Epithelial cell of proximal tubule (primary cell): ENCODE measurements at places on chromosomes 3 and 15. TPM values are rescaled to one million over a fixed set of nuclear protein-coding genes. Genes with fewer than 3 reads are reported as not detected.

ZIC4 gene
- total RNA-seq, result not detected in 2 replicates

ZSCAN29 gene
- 15.6 and 29.1 TPM in 2 replicates for total RNA-seq

DZIP1L gene
- total RNA-seq, result 5.9 and 9.7 TPM in 2 replicates

ATP11B gene
- 22.7 and 30.0 TPM in 2 replicates for total RNA-seq

GRCh38 chr3:102223132-102223531, 211.7 kb upstream of the ZPLD1 start:
- no peak for DNase-seq

GRCh38 chr15:60961541-60962485, 267.3 kb downstream of the RORA start:
- DNase-seq, result no peak

DNA sequence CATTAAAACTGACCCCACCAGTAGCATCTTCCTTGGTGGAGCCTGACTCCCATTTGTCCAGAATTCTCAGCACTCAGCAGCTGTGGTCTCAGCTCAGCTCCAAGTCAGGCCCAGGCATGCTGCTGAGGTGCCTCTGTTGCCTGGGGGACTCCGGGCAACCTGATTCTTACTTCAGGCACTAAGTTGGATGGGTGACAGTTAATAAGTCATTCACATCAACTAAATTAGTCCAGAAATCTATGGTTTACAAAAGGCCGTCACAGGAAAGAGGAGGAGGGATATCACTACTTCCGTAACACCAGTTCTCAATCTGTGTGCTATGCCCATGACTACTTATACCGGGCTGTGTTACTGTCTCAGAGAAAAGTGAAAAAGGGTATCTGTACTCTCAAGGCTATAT, 310.2 kb downstream of the SATB1 start:
- DNase-seq, result no peak

- no peak for DNase-seq
These were observed 17.9 kb downstream of the TFRC start for GRCh38 chr3:196063971-196064370.

GRCh38 chr15:66097151-66098021, 156.2 kb downstream of the MEGF11 start:
- no peak for DNase-seq

- no peak for DNase-seq
These were observed 11.1 kb upstream of the EIF4A2 start for GRCh38 chr3:186772281-186772694.

- no peak for DNase-seq
These were observed 192.5 kb downstream of the WNT5A start for GRCh38 chr3:55294557-55294956.

GRCh38 chr3:188108703-188109412, 45.1 kb upstream of the LPP start:
- DNase-seq, result no peak

GRCh38 chr15:22961762-22962161, 18.4 kb downstream of the CYFIP1 start:
- no peak for DNase-seq

GRCh38 chr15:81530271-81530691, 156.3 kb upstream of the TMC3 start:
- no peak for DNase-seq

DNA sequence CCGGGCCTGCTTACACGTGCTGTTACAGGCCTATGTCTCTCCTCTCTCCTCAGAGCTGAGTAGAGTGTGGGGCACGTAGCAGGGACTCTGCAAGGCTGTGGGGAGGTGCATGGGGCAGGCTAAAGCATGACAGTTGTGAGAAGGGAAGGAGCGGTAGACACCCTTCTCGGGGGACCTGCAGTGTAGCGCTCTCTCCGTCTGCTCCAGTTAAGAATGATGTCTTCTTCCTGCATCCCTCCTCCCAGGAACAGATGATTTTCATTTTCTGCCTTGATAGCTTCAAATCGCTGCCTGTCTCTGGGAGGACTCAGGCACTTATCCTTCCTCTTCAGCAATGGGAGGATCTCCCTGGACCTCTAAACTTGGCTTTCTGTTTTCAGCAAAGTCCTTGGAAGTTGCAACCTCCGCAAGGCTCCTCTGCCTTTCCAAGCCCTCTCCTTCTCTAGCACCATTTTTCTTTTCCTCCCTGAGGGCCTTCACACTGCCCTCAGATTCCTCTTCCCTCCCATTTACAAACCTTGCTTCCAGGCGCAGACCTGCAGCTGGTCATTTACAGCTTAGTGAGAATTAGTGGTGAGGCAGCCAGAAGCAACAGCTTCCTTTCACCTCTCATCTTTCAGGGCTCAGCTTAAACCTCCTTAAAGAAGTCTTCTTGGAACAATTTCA, 23.4 kb upstream of the TLE3 start:
- DNase-seq, result no peak

DNA sequence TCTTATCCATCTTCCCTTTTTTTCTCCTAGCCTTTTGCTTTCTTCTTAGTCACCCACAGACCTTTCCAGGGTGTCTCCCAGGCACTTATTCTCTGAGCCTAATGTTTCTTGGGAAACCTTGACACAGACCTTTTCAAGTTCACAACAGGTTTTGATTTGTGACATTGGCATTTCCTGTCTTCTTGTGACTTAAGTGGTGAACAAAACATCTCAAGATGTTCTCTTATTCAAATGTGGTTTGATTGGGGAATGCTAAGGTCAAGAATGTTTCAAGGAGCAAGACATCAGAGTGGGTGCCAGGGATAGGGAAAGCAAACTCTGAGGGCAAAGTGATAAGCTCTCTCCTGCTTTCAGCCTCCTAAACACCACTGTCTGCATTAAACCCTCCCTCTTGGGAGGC, 68.2 kb upstream of the GSK3B start:
- no peak for DNase-seq

DNA sequence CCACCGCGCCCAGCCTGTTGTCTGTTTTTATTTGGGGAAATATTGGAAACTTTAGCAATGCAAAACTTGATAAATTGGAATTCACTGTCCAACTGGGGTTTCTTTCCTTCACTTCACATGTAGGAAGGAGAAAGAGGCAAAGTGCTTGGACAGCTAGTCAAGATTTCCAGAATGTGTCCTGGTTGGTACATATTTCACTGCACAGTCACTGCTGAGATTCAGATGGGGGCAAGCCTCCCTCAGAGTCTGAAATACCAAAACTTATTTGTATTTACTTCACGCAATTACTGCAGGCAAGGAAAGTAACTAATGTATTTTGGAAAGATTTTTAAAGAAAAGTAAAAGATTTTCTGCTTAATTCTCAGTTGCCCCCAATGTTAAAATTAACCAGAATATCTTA, 21.0 kb downstream of the LRRC31 start:
- DNase-seq, result no peak

DNA sequence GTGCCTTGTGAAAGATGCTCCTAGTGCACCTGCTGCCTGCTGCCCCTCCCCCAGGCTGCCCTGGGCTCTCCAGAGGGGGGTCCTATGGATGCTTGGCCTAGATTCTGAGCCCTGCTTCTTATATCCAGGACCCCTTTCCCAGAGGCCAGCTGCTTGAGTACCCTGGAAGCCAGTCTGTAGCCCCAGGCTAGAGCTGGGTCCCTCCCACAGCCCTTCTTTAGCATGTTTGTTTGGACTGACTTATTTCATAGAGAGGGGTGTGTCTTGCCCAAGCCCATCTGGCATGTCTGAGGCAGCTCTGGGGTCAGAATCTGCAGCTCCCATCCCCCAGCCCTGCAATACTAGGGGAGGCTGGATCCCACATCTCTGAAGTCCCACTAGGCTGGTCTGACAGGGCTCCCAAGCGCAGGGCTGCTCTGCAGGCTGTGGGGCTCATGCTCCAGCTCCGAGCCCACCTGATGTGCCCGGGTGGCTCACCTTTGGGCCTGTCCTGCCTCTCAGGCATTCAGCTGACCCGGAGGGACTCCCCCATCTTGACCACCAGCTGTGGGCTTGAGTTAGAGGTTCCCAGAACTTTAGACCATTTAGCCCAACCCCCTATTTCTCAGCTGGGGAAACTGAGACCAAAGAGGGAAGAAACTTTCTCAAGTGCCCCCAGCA, 3.1 kb downstream of the CHRNB4 start:
- no peak for DNase-seq

DNA sequence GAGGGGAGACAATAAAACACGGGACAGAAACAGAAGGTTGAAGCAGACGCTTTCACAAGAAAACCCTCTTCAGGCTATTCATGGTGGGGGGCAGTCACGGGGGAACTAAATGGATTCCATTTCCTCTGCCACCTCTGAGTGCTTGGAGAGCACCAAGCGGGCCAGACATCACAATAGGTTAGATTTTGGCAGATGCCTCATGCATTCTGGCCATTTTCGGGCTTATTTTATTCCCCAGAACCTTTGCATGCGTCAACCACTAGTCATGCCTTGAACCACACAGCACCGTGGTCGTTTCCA, 82.2 kb downstream of the RORA start:
- no peak for DNase-seq

DNA sequence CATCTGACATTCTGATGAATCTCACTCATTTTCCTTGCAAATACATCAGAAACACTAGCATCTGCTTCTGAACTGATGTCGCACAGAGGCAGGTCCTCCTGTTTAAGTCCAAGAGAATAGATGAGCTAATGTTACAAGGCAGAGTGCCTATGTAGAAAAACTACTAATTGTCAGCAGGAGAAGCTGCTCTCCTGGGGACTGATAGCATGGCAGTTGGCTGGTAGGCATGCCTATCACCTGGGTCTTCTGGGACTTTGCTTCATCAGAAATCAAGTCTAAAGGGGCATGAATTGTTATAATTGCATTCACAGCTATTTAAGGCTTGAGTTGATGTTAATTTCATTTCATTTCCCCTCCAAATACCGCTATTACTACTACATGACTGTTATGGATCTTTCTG, 457.2 kb downstream of the RAP2B start:
- DNase-seq, result no peak

- peak; percentile 46 for DNase-seq
These were observed 29.7 kb downstream of the BUB1B start for GRCh38 chr15:40190591-40190990.

DNA sequence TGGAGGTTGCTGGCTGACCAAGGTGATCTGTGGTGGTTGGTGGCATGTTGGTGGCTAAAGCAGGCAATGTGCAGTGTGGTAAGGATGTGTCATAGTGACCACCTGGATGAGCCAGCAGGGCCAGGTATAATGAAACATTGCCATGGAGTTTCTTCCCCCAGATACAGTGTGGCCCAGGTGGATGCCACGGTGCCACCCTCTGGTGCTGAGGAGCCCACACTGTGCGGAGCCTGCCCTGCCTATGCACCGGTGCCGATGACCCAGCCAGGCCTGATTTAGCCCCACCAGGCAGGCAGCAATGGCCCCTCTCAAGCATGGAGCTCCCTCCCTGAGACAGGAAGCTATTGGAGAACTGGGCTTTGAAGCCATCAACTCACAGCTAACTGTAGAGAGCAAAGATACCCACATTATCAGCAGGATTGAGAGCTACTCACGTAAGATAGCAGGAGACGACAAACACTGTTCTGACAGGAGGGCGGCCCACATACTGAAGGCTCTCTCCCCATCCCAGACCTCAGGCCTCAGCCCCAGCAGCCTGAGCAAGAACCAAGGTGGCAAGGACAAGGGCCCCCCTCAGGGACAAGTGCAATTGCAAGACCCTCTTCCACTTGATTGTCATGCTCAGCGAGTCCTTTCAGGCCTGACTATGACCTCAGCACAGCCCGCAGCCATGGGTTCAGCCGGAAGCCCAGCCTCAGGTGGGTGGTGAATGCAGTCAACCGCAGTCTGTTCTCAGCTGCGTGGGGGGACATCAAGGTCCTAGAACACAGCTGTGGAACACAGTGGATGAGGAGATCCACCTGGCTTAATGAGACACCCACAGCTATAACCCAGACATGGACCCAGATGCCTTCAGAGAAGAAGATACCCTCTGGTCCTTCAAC, 82.8 kb upstream of the CDV3 start:
- DNase-seq, result no peak

- no peak for DNase-seq
These were observed 6.8 kb upstream of the MFSD1 start for GRCh38 chr3:158794936-158795518.

GRCh38 chr3:195571361-195571760, 12.4 kb downstream of the APOD start:
- DNase-seq, result no peak

DNA sequence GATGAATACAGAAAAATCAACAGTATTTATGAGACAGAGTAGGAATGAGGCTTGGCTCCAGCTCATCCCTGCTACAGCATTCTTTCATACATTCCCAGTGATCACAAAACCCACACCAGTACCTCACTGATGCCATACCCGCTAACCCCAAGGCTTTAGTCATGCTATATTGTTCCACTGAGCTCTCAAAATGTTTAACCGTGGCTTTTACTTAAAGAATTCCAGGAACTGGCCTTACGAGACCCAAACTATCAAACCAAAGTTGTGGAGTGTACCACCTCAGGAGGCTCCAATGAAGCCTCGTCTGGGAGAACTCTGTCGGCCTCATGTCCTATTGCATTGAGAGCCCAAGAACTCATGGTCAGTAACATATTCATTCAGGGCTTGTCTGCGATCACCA, 278.9 kb downstream of the ULK4 start:
- DNase-seq, result peak; percentile 85

DNA sequence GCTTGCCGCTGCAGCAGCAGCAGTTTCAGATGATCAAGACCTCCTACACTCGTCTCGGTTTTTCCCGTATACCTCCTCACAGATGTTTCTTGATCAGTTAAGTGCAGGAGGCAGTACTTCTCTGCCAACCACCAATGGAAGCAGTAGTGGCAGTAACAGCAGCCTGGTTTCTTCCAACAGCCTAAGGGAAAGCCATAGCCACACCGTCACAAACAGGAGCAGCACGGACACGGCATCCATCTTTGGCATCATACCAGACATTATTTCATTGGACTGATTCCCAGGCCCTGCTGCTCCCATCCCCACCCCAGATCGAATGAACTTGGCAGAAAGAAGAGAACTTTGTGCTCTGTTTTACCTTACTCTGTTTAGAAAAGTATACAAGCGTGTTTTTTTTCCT, 17.6 kb downstream of the CALML4 start:
- no peak for DNase-seq

GRCh38 chr3:172601066-172601832, 78.0 kb upstream of the TNFSF10 start:
- peak; percentile 68 for DNase-seq

DNA sequence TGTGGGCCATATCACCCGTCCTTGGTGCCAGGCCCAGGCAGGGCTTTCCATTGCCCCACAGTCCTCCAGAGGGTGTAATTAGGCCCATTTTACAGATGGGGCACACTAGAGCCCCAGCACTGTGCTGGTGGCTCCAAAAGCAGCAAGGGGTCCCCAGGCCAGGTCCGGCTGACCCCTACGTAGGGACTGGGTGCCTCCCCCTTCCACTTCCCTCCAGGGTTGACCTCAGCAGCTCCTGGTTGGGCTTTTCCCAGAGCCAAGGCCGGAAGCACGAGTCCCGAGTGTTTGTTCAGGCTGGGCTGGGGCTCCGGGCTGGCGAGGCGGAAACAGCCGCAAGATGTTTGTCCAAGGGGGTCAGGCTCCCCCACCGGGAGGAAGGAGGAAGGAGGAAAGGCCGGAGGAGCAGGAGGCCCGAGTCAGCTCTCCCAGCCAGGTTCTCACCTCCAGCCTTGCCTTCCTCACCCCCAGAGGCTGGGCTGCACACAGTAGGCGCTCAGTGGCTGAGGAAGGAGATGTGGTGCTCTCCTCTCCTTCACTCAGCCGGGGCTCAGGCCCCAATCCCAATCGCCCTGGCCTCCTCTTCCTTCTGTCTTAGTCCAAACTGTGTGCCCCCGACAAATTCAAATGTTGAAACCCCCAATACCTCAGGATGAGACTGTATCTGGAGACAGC, 17.1 kb upstream of the PLXND1 start:
- no peak for DNase-seq
